Muscle of leg (tissue), 16 donors: ENCODE measurements at places on chromosomes 6 and 20.

DNA sequence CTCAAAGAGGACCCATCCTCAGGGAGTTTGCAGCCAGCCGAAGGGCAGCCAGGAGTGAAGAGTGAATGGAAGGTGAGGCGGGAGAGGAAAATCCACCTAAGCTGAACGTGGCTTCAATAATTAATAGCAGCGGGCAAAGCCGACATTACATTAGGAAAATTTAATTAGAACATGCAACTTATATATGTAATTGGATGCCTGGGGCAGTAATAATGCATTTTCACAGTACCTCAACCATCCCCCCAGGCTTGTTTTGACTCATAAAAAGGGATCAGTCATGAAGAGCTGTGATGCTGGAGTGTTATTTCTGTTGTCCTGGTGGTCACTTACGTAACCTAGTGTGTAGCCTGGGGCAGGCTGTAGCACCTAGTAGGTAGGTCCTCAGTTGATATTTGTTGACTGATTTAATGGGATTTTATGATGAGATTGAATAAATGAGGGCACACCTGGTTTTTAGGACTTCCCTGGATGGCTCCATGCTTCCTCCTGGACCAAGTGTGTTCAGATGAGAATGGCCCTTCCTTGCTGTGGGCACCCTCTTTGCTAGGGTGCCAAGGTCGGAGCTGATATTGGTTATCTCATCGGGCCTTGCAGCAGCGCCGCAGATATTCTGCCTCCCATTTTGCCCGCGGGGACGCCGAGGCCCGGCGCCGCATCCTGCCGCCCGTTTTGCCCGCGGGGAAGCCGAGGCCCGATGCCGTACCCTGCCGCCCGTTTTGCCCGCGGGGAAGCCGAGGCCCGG is 128.8 kb downstream of the CDH26 start:
- no peak for DNase-seq

- DNase-seq: no peak
Observed at GRCh38 chr6:84779380-84779779, 15.0 kb upstream of the TBX18 start.

- DNase-seq: no peak
Observed at GRCh38 chr6:130431346-130431852, 65.6 kb downstream of the TMEM200A start.

- DNase-seq: peak; percentile 73
Observed at GRCh38 chr20:44572551-44573500, 9.6 kb upstream of the PKIG start.

DNA sequence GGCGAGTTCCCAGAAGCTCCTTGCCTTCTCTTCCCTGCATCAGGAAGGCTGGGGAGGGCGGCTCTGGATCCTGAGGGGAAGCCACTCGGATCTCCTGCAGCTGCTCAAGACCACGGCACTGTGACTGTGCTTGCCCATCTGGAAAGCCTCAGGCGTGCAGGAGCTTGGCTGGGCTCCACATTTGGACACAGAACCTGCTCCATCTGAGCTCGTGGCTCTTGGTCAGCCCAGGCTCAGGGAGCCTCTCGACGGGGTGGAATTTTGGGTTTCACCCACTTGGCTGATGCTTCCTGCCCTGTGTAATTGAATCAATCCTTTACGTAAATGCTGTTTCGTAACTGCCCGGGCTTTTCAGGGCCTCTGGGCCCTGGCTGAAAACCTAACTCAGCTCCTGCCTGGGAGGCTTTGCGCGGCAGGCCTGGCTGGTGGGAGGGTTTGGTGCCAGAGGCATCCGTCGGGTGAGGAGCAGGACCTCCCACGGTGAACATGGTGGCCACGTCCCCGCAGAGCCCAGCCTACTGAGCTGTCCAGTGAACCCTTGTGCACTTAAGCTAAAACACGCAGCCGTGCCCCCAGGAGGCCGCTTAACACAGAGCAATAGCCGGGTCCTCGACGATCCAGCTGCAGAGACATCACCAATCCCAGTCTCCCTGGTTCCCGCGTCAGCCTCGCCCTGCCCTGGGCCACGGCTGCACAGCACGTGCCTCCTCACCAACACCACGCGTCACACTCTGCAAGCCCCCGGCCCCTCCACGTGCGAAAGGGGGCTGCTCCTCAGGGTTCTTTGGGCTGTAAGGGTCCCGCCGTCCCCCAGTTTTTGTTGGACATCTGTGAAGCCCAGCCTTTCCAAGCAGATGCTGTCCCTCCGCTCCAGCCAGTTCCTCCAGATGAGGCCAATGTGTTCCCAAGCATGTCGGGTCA is 241.0 kb downstream of the DLL1 start:
- DNase-seq: peak; percentile 90

DNA sequence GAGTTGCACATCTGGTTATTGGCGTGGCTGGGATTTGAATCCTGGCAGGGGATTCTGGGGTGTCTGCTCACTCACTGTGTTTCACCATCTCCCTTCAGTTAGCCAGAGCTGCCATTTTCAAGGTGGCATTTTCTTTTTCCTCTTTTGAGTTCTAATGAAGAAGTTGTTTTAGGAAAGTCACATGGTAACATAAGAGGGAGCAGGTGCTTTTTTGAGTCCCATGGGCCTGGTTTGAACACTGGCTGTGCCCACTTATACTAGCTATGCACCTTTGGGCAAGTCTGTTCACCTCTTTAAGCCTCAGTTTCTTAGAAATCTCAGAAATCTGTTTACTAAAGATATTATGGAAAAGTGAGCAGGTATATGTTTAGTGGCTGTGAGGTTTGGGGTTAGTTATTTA is 39.6 kb downstream of the ANKS1A start:
- no peak for DNase-seq

DNA sequence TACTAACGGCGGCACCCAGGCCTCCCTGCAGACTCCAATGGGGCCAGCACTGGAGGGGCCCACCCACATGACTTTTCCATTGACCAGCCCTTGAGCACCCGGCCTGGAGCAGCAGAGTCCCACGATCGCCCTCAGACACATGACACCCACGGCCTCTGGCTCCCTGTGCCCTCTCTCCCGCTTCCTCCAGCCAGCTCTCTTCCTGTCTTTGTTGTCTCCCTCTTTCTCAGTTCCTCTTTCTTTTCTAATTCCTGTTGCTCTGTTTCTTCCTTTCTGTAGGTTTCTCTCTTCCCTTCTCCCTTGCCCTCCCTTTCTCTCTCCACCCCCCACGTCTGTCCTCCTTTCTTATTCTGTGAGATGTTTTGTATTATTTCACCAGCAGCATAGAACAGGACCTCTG is 26.1 kb upstream of the FANCE start:
- peak; percentile 47 for DNase-seq

DNA sequence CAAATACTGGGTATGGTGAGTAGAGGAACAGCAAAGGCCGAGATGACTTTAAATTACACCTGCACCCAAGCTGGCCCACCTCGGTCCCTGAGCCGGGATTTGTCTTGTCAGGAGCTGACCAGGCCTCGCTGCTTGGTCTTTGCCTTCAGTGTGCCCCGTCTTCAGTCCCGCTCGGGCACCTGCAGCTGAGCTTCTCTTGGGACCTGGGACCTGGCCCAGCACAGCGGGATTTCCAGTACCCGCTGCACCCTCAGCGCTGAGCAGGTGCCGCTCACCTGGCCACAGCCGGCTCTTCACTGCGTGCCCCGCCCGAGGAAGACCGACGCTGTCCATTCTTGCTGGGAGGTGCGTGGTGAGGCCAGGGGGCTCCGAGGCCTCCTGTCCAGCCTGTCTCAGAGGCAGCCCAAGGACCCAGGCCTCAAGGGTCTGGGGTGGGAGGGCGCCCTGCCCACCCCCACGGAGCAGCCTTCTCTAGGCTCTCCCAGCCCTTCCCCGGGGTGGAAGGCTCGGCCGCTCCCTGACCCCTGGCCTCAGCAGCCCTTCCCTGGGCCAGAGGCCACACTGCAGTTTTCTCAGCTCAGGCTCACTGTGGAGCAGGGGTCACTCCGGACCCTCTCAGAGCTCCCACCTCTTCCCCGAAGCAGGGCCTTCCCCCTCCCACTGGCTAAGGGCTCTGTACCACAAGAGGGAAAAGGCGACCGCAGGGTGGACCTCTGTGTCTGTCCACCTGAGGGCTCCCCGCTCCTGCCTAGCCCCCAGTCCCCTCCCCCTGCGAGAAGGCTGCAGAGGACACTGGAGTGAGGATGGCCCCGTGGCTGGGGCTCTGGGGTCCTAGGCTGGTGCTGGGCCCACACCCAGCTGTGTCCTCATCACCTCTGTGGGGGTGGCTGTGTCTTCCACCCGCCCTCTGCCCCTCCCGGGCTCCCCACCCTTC is 119.3 kb downstream of the RNASET2 start:
- DNase-seq: no peak

DNA sequence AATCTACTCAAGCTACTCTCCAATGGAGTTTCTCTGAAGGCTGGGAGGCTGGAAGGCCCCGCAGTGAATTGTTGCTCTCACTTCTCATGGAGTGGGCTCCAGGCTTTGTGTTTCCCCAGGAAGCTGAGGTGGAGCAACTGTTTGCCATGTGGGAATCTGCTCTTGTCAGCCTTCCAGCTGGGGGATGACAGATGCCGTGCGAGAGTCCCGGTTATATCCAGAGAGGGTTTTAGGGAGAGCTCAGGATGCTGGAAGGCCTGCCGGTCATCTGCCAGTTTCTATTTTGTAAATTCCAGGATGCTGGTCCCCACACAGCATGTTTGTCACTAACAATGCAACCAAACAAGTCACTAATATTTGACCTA is 98.2 kb upstream of the NAA20 start:
- DNase-seq: peak; percentile 72

DNA sequence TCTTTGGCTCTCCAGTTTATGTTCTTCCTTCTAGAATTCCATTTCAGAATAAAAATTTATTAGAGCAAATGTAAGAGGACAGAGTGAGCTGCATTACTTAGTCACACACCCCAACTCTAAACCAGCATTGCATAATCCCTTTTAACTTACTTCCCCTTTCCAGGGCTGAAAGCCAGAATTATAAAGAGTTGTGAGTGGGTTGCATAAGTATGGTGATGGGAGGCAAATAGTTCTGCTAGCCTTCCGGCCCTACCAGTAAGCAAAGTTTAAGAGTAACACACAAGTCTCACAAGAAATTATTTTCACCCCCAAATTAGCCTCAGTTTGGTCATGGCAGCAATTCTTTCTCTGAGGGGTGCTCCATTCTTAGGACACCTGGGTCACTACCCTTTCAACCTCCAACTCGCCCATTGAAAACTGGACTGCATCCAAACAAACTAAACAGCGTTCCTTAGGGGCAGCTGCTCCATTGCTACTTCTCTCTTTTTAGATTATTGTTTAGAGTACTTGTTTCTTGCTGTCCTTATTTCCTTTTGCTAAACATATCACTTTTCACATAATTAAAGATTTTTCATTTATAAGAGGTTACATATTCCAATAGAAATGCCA is 1.6 kb downstream of the KIAA0408 start:
- peak; percentile 87 for DNase-seq

DNA sequence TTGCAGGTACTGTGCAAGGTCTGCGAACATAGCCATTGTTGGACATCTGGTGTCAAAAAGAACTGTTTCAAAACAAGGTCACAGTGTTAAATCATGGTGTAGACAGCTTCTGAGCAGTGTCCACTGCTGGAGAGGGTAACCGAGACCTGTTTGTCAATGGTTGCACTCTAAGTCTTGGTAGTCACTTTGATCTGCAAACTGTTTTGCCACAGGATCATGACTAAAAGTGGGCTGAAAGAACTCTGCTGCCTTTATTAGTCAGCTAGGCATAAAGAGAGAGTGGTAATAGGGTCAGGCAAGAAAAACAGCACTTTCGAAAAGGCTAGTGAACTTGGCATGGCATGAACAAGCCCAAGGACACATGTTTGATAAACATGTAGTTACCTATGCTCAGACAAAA is 552.3 kb upstream of the CITED2 start:
- no peak for DNase-seq

DNA sequence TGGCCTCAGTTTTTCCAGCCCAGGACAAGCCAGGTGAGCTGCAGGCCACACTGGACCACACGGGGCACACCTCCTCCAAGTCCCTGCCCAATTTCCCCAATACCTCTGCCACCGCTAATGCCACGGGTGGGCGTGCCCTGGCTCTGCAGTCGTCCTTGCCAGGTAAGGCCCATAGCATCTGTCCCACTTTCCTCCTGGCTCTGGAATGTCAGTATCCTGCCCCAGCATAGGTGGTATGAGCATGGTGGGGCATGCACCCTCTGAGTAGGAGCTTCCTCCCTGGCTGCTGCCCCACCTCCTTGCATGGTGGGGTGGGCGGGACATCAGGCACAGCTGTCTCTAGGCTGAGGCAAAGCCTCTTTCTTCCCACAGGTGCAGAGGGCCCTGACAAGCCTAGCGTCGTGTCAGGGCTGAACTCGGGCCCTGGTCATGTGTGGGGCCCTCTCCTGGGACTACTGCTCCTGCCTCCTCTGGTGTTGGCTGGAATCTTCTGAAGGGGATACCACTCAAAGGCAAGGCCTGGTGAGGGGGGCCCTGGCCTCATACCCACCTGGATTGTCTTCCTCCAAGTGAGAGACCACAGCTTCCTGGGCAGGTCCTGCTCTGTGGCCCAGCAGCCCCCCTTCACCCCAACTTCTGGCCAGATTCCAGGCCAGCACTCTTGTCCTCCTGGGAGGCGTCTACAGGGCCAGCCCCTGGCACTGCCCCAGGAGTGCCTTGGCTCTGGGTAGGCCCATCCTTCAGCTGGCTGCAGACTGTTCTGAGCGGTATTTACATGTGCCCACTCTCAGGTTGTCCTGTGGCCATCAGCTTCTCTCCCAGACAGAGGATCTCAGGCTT is 9.1 kb downstream of the PI16 start:
- DNase-seq: no peak

- DNase-seq: peak; percentile 71
Observed at GRCh38 chr6:106927531-106928398, 46.8 kb downstream of the CD24 start.

DNA sequence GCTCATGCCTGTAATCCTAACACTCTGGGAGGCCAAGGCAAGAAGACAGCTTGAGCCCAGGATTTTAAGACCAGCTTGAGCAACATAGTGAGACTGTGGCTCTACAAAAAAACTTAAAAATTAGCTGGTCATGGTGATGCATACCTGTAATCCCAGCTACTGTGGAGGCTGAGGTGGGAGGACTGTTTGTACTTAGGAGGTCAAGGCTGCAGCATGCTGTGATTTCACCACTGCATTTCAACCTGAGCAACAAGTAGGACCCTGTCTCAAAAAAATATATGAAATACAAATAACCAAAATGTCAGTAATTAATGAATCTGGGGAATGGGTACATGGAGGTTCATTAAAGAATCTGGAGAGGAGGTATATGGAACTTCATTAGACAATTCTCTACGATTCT is 9.9 kb downstream of the FKBP5 start:
- DNase-seq: no peak

DNA sequence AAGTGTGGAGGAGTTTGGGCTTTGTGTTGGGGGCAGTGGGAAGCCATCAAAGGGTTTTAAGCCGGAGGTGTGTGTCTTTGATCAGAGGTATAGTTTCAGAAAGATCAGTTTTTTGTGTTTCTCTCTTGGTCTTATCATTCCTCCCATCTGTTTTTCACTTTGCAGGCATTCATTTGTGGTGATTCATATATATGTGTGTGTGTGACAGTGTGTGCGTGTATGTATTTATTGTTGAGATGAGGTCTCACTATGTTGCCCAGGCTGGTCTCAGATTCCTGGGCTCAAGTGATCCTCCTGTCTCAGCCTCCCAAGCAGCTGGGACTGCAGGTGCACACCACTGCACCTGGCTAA is 11.1 kb upstream of the SERINC3 start:
- DNase-seq: no peak

- peak; percentile 78 for DNase-seq
Observed at GRCh38 chr6:71651636-71652035, 234.7 kb upstream of the RIMS1 start.

GRCh38 chr6:107736713-107737396 is 87.3 kb downstream of the SCML4 start:
- no peak for DNase-seq
